Activated T-cell treated with anti-CD3 and anti-CD28 coated beads, Interleukin-2, amount 50 U/mL, for 72 hours (primary cell): ENCODE measurements at places on chromosomes 7 and 10. TPM values are rescaled to one million over a fixed set of nuclear protein-coding genes. Genes with fewer than 3 reads are reported as not detected.
A peak's percentile ranks its signal among the peaks of the same experiment; 100 is the strongest.

GRCh38 chr7:17934612-17935240 is 5.6 kb downstream of the SNX13 start:
- no peak overlapping the region for H3K27ac ChIP-seq
- H3K27me3 ChIP-seq = no peaks in the 10 kb centered on the region
- H3K4me1 ChIP-seq = peaks cover 84% of the 10 kb centered on the region
- peaks cover 3% of the 10 kb centered on the region for H3K36me3 ChIP-seq
- no peak overlapping the region for H3K4me3 ChIP-seq

DNA sequence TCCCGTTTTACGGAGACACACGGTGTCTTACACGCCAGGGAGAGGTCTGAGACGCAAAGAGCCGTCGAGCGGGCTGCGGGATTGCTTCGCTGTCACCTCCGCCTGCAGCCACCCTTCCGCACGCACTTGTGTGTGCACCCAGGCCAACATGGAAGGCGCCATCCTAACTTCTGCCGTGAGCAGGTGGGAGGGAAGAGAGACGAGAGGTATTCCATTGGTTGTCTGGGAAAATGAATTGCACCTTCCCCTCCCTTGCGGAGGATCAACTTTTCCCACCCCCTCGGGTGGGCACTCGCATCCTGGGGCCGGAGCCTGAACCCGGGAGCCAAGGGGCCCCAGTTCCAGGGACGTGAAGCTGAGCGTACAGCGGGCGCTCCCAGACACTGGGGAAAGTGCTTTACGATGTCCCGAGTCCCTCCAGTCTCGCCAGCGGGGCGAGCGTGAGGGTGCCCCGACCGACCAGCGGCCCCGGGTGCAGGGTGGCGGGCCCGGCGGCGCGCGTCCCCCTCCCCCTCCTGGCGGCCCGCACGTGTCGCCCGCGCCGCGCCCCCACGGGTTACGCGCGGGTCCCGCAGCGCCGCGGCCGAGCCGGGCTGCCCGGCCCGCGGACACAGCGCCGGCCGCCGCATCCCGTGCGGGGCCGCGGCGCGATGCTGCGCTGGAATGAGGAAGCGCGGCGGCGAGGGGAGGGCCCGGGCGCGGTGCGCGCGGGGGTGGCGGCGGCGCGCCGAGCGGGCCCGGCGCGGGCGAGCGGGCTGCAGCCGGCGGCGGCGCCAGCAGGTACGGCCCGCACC is 984 bp upstream of the IKZF1 start:
- H3K27me3 ChIP-seq = no peaks in the 10 kb centered on the region
- peaks cover 63% of the 10 kb centered on the region for H3K4me1 ChIP-seq
- peaks cover 30% of the 10 kb centered on the region for H3K36me3 ChIP-seq
- peak overlapping the region; percentile 88 for H3K4me3 ChIP-seq
- peak overlapping the region; percentile 40 for H3K27ac ChIP-seq

GRCh38 chr7:25750744-25751508 is 401.1 kb upstream of the NFE2L3 start:
- no peaks in the 10 kb centered on the region for H3K4me1 ChIP-seq
- no peaks in the 10 kb centered on the region for H3K27me3 ChIP-seq
- H3K27ac ChIP-seq = no peak overlapping the region
- no peak for DNase-seq
- H3K36me3 ChIP-seq = no peaks in the 10 kb centered on the region
- H3K4me3 ChIP-seq = no peak overlapping the region

GRCh38 chr10:121106611-121107010 is 255.4 kb downstream of the WDR11 start:
- H3K4me1 ChIP-seq = no peaks in the 10 kb centered on the region
- no peak for DNase-seq
- H3K27me3 ChIP-seq = no peaks in the 10 kb centered on the region
- H3K27ac ChIP-seq = no peak overlapping the region
- H3K36me3 ChIP-seq = no peaks in the 10 kb centered on the region

- peaks cover 82% of the 10 kb centered on the region for H3K27me3 ChIP-seq
- no peak overlapping the region for H3K4me3 ChIP-seq
- no peak overlapping the region for H3K27ac ChIP-seq
- DNase-seq = no peak
These were observed 5.0 kb downstream of the TCF7L2 start for GRCh38 chr10:112954974-112955581.

GRCh38 chr7:81280531-81280930 is 361.7 kb upstream of the SEMA3C start:
- no peaks in the 10 kb centered on the region for H3K27me3 ChIP-seq
- no peaks in the 10 kb centered on the region for H3K36me3 ChIP-seq
- H3K4me3 ChIP-seq = no peak overlapping the region
- no peak for DNase-seq

GRCh38 chr10:71713135-71714030 is 6.2 kb downstream of the C10orf105 start:
- H3K36me3 ChIP-seq = no peaks in the 10 kb centered on the region
- H3K4me3 ChIP-seq = peak overlapping the region; percentile 87
- H3K27ac ChIP-seq = peak overlapping the region; percentile 99
- H3K4me1 ChIP-seq = peaks cover 57% of the 10 kb centered on the region

DNA sequence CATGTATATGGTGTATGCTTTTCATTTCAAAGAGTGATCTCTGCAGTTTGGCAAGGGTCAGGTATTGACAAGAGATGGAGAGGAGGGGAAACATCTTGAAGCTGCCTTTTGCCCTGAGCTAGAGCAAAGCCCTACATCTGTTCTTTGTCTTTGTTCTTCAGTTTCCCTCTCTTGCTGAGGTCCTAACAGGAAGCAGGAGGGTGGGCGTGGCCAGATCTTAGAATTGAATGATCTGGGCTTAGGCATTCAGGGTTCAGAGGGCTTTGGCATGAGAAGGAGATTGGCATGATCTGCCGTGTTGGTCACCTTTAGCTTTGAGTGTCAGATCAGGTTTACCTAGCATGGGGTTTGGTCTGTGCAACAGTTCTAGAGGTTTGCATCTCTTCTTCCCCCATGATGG is 41.3 kb downstream of the LRMDA start:
- no peaks in the 10 kb centered on the region for H3K36me3 ChIP-seq
- H3K4me3 ChIP-seq = no peak overlapping the region
- no peaks in the 10 kb centered on the region for H3K4me1 ChIP-seq

- DNase-seq = no peak
- H3K36me3 ChIP-seq = no peaks in the 10 kb centered on the region
- H3K27ac ChIP-seq = no peak overlapping the region
- no peak overlapping the region for H3K4me3 ChIP-seq
These were observed 543.2 kb upstream of the FOXK1 start for GRCh38 chr7:4138866-4139265.

GRCh38 chr10:67015225-67015624 is 89.4 kb downstream of the LRRTM3 start:
- H3K4me3 ChIP-seq = no peak overlapping the region
- H3K27me3 ChIP-seq = no peaks in the 10 kb centered on the region
- no peaks in the 10 kb centered on the region for H3K4me1 ChIP-seq
- no peak for DNase-seq
- H3K36me3 ChIP-seq = no peaks in the 10 kb centered on the region
- peak overlapping the region; percentile 72 for H3K27ac ChIP-seq

DNA sequence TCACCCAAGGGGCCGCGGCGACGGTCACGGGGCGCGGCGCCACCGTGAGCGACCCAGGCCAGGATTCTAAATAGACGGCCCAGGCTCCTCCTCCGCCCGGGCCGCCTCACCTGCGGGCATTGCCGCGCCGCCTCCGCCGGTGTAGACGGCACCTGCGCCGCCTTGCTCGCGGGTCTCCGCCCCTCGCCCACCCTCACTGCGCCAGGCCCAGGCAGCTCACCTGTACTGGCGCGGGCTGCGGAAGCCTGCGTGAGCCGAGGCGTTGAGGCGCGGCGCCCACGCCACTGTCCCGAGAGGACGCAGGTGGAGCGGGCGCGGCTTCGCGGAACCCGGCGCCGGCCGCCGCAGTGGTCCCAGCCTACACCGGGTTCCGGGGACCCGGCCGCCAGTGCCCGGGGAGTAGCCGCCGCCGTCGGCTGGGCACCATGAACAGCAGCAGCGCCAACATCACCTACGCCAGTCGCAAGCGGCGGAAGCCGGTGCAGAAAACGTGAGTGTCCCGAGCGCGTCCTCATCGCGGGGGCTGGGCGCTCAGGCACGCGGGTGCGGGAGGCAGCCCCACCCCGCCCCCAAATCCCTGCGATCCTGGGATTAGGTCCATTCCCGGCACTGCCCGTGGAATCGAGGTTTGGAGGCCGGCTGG is 509 bp downstream of the AHR start:
- no peaks in the 10 kb centered on the region for H3K27me3 ChIP-seq
- peaks cover 31% of the 10 kb centered on the region for H3K4me1 ChIP-seq
- H3K4me3 ChIP-seq = peak overlapping the region; percentile 97
- no peak overlapping the region for H3K27ac ChIP-seq

GRCh38 chr10:7697426-7697825 is 5.7 kb upstream of the ITIH2 start:
- peaks cover 18% of the 10 kb centered on the region for H3K27me3 ChIP-seq
- no peak overlapping the region for H3K27ac ChIP-seq
- H3K4me1 ChIP-seq = no peaks in the 10 kb centered on the region
- H3K36me3 ChIP-seq = peaks cover 7% of the 10 kb centered on the region

DNA sequence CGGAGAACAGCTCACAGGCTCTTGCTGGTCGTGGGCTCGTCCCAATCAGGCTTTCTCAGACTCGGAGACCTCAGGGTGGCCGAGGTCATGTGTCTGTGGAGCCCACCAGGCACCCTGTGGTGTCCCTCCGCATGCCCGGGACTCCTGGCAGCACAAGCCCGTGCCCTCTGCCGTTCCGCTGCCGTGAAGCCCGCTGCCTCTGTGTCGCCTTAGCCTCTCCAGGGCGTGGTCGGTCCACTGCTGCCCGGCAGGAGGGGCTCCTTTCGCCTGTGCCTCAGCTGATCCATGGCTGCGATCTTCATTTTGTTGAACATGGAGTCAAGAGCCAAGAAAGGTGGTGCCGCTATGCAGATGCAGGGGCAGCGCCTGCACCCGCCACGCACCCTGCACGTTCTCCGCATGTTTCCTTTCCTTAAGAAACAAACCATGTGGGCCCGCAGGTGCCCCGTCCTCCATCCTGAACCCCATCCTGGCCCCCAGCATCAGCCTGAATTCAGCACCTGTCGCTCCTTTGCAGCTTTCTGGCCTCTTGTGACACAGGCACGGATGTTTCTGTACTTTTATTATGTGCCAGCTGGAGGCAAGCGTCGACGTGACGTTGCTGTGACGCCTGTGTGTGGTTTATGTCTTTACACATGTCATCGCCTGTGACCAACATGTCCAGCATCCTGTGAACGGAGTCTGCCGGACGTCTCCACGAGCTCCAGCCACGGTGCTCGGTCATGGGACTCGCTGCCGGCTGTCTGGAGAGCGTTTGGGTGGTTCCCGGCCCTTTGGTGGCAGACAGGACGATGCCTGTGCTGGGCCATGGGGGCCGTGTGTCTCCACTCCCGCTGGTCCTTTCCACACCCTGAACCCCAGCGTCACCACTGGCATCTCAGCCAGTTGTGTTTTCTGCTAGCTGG is 69.9 kb downstream of the NKX6-2 start:
- H3K27ac ChIP-seq = no peak overlapping the region
- no peaks in the 10 kb centered on the region for H3K27me3 ChIP-seq
- no peak overlapping the region for H3K4me3 ChIP-seq
- H3K36me3 ChIP-seq = peaks cover 4% of the 10 kb centered on the region
- no peak for DNase-seq
- H3K4me1 ChIP-seq = no peaks in the 10 kb centered on the region

- H3K27ac ChIP-seq = no peak overlapping the region
- DNase-seq = peak; percentile 67
- H3K4me3 ChIP-seq = peak overlapping the region; percentile 99
- H3K27me3 ChIP-seq = no peaks in the 10 kb centered on the region
These were observed 1.5 kb upstream of the KAT6B start for GRCh38 chr10:74824900-74825370.

DNA sequence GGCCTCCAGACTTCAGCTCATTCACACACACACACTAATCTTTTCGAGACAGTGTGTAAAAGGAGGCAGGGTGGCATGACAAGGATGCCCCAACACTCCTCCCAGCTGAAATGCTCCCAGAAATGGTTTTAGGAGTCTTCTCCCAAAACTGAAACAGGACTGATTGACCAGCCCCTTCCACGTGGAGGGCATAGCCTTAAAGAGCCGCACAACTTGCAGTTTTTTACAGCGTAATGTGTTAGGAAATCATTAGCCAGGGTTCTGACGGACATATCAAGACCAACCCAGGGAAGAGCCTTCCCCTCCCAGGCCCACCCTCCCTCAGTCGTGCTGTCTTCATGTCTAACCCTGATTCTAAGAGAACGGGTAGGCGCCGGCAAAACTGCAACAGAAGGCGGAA is 224.6 kb downstream of the TNS3 start:
- H3K4me1 ChIP-seq = no peaks in the 10 kb centered on the region
- no peaks in the 10 kb centered on the region for H3K27me3 ChIP-seq
- no peak overlapping the region for H3K27ac ChIP-seq
- H3K36me3 ChIP-seq = no peaks in the 10 kb centered on the region
- H3K4me3 ChIP-seq = no peak overlapping the region
- no peak for DNase-seq

DNA sequence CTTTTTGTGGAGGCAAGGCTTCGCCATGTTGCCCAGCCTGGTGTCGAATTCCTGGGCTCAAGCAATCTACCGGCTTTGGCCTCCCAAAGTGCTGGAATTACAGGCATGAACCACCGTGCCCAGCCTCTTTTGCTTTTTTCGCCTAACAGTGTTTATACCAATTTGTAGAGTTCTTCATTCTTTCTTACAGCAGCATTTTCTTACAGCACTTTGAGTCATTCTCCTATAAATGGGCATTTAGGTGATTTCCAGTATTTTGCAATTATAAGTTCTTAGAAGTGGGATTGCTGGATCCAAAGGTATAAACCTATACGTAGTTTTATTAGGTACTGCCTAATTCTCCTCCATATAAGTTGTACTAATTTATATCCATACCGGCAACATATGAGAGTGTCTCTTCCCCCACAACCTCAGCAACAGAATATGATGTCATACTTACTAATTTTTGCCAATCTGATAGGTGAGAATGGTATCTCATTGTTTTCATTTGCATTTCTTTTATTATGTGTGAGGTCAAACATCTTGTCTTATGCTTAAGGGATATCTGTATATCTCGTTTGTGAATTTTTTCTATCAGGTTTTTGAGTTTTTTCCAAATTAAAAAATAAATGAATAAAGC is 39.1 kb downstream of the SUFU start:
- peaks cover 13% of the 10 kb centered on the region for H3K4me1 ChIP-seq
- peak overlapping the region; percentile 6 for H3K4me3 ChIP-seq
- H3K36me3 ChIP-seq = no peaks in the 10 kb centered on the region
- no peaks in the 10 kb centered on the region for H3K27me3 ChIP-seq

GRCh38 chr7:49324707-49325106 is 400.4 kb downstream of the CDC14C start:
- no peaks in the 10 kb centered on the region for H3K27me3 ChIP-seq
- no peak overlapping the region for H3K4me3 ChIP-seq
- H3K36me3 ChIP-seq = no peaks in the 10 kb centered on the region
- H3K4me1 ChIP-seq = no peaks in the 10 kb centered on the region

GRCh38 chr7:106486331-106486730 is 174.6 kb downstream of the CCDC71L start:
- no peak overlapping the region for H3K27ac ChIP-seq
- H3K27me3 ChIP-seq = peaks cover 38% of the 10 kb centered on the region
- DNase-seq = no peak

GRCh38 chr10:65083222-65083621 is 1562.0 kb downstream of the REEP3 start:
- H3K4me1 ChIP-seq = no peaks in the 10 kb centered on the region
- no peak overlapping the region for H3K4me3 ChIP-seq
- H3K36me3 ChIP-seq = no peaks in the 10 kb centered on the region
- H3K27me3 ChIP-seq = no peaks in the 10 kb centered on the region

PDSS1 gene
- total RNA-seq = 8.8 TPM

WDR91 gene
- total RNA-seq = 21.5 TPM

ZNF487 gene
- 2.9 TPM for total RNA-seq
